ENCODE measurements at places on chromosomes 2 and 18.

GRCh38 chr2:235468978-235469655 lies 24.7 kb upstream of the AGAP1 start:
- DNase-seq: peak; percentile 56

DNA sequence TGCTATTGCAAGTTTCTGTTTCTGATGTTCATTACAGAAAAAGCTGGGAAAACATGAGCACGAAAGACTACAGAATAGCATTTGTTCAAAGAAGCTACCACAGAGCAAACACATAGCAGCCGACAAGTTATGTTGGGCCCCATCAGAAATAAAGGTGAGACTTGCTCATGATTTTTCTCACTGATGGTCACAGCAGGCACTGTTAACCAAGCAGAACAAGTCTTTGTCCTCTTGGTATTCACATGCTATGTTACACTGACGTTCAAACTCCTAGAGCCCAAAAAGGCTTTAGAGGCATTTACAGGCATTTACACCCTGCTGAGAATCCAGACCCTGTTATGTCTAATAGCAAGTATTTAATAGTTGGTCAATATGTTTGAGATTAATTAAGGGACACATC lies 235.0 kb upstream of the HNMT start:
- no peak for DNase-seq

- peak; percentile 63 for DNase-seq
These were observed 121.0 kb upstream of the XPO1 start for GRCh38 chr2:61658841-61659780.

- DNase-seq: no peak
These were observed 49.7 kb downstream of the CTAGE1 start for GRCh38 chr18:22368021-22368420.
